ENCODE measurements at places on chromosomes 16 and 17.

- no peak for DNase-seq
Measured at GRCh38 chr16:1385232-1385631, 29.3 kb downstream of the UNKL start.

DNA sequence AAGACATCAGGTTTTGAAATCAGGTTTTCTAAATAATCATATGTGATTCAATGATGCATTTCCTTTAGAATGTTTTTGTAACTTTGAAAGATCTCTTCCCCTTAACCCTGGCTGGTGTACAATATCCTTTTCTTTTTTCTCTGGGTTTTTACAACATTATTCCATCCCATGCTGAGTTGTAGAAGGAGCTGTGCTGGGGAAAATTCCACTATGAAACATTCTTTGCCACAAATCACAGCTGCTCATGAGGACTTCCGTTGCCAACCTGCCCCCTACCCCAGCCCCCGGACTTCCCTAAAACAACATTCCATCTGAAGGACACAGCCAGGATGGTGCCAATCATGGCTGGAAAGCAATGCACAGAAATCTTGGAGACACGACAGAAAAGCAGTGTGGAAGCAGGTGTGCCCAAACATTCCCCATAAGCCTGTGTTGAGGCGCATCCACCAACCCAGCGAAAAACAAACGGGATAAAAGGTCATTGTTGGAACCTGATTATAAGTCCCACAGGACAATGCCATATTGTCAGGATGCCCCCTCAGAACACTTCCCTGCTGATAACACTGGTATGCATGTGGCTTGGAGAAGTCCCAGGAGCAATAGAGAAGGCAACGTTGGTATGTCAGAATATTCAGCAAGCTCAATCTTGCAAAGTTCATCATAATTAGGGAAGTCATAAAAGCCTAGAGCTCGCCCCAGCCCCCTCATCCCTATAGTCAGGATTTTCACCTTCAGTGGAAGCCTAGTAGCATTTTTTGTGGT is 475.0 kb downstream of the HS3ST3B1 start:
- DNase-seq = no peak

DNA sequence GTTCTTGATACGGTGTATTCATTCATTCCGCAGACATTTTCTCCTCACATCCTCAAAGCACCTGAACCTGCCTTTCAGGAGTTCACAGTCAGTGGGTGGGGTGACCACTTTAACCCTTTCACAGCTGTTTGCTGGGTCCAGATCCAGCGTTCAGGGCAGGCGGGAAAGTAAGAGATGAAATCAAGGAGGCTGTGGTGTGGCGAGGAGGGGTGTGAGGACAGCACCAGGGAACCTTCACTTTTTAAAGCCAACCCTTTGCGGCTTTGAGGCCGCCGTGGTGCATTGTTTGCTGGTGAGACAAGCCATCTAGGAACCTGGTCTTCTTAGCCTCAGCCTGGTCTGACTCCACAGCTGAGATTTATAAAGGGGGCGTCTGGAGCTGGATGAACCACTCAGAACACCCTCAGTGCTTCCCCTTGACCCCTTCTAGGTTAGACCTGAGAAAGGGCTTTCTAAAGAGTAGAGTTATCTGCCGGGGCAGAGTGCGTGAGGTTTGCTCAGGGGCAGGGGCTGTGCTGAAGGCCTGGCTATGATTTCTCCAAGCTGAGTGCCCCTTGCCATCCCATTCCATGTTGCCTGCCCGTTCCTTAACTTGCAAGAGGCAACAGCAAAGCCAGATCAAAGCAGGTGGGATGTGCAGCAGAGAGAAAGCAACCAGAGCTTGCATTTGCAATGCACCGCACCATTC is 933 bp downstream of the CCR7 start:
- DNase-seq = no peak

- no peak for DNase-seq
Measured at GRCh38 chr17:66965801-66966262, 1.3 kb downstream of the CACNG4 start.

GRCh38 chr16:2371421-2371820 is 30.9 kb upstream of the ABCA3 start:
- no peak for DNase-seq

DNA sequence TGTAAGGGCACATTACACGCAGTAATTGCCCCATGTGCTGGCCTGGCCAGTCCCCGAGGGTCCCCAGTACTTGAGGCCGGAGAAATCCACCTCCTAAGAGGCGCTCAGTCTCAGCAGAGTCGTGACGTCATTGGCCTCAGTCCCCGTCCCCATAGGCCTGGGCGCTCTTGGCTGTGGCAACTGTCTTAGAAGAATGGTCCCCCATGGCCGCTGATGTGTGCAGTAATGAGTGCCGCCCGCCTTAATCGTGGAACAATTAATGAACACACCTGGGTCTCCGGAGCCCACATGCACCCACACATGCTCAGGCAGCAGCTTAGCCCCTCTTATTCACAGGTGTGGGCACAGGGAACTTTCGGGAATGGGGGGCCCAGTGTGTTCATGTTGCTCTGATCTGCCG is 86.5 kb upstream of the PLCG2 start:
- no peak for DNase-seq

DNA sequence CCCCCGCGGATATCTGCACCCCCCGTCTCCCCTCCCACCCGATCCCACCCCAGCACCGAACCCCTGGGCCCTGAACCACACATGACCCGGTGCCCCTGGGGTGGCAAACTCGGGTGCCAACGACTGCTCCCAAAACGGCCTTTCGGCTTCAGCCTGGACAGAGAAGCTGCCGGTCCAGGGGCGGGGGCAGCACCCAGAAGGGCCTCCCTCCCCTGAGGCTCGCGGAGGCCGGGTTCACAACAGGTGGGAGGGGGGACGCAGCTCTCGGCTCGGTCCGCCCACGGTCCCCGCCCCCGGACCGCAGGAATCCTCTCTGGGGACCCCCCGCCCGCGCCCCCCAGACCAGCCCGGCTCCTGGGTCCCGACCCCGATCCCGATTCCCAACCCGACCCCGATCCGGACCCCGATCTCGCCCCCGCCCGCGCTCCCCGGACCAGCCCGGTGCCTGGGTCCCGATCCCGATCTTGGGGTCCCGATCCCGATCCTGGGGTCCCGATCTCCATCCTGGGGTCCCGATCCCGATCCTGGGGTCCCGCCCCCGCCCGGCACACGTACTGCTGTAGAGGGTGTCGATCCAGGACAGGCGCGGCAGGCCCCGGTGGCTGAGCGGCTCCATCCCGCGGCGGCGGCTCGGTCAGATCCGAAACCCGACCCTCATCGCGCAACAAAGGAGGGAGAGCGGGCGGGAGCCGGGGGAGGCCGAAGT is 516 bp downstream of the ABR start:
- no peak for DNase-seq

DNA sequence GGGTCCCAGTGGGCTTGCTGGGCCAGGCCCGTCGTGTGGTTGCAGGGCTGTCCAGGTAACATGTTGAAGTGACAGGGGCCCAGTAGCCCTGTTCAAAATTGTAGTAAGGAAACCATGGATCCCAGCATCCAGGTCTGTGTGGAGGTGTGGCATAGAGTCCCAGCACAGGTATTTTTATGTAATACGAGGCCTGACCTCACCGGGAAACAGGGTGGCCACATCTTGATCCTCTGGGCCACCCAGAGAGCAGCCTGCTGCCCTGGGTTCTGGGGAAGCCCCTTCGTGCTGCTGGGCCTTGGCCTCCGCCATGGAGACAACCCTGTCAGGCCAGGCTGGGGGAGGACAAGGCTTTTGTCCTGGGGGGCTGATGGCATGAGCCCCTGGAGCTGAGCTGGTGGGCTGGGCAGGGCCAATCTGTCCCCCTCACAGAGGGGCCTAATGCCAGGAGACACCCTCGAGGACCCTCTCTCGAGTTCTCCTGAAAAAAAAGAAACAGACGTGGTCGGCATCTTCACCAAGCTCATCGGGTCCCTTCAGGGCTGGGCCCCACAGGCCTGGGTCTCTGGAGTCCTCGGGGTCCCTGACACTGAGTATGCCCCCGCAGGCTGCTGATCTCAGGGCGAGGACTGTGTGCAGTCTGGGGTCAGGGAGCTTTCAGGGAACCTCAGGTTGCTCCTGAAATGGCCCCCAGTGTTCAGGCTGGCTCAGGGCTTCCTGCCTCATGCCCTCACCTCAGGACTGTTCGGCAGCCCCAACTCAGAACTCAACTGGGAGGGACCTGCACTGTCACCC is 47.8 kb downstream of the TNFRSF13B start:
- DNase-seq = no peak

GRCh38 chr16:65688301-65688700 is 566.4 kb upstream of the CDH11 start:
- no peak for DNase-seq

GRCh38 chr16:86462334-86463084 is 47.8 kb upstream of the FOXF1 start:
- no peak for DNase-seq

GRCh38 chr17:43014649-43015542 is 7.3 kb downstream of the VAT1 start:
- DNase-seq = no peak

Data from T-helper 17 cell (primary cell).